ENCODE measurements at places on chromosomes 3 and 15.

DNA sequence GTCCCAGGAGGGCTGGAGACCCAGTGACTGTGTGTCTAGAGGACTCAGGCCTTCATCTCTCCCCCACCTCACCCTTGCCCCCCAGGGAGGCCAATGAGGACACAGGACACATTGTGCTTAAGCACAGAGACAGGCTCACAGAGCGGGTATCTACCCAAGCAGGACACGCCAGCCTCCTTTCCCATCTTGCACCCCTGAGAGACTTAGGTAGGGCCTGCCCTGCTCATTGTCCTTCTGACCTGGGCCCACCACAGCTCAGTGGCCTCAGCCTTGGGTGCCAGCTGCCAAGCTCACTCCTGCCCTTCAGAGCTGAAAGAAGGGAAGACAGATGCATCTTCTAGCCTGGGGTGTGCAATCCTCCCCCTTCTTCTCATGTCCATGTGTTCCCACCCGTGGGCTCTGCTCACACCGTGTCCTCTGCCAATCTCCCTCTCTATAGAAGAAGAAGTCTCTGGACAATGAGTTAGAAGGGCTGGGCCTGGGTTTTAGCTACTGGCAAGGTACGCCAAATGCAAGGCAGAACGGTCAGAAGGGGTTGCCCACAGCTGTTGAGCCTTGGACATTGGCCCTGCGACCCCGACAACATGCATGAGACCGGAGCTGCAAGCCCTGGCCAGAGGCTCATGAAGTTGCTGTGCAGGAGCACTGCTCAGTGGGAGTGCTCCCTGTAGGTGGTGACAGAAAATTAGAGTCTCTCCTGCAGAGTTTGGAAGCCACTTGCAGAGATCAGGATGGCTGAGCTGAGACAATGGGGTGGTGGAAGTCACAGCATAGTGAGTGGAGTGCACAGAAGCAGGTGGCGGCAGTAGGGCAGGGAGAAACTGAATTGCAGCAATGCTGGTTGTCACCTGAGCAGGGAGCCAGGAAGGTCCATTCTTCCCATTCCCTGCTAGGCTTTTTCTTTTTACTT is 32.8 kb downstream of the ACSBG1 start:
- no peak for DNase-seq

GRCh38 chr3:73773233-73773632 is 148.5 kb upstream of the PDZRN3 start:
- no peak for DNase-seq

DNA sequence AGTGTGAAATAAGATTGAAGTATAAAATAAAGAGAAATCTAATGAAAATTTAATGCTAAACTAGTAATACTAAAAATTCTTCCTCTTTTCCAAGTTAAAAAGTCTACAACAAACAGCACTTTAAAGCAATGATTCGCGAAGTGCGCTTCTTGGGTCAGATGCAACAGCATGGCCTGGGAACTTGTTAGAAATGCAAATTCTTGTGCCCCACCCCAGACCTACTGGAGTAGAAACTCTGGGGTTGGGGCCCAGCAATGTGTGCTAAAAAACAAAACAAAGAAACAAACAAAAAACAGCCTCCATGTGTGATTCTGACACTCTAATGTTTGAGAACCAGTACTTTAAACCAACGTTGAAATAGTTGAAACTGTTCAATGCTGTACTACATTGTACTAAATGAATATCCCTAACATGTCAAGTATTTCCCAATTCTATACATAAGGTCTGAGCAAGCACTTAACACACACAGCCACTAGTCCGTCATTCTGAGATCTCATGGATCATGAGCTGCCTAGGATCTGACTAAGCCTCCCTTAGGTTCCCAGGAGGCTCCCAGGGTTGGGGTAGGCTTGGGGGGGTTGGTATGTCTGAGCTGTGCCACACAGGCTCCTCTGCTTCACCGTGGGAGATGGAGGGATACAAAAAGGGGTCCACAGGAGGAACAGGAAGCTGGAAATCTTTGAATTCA is 6.1 kb downstream of the RASGRP1 start:
- DNase-seq = no peak

DNA sequence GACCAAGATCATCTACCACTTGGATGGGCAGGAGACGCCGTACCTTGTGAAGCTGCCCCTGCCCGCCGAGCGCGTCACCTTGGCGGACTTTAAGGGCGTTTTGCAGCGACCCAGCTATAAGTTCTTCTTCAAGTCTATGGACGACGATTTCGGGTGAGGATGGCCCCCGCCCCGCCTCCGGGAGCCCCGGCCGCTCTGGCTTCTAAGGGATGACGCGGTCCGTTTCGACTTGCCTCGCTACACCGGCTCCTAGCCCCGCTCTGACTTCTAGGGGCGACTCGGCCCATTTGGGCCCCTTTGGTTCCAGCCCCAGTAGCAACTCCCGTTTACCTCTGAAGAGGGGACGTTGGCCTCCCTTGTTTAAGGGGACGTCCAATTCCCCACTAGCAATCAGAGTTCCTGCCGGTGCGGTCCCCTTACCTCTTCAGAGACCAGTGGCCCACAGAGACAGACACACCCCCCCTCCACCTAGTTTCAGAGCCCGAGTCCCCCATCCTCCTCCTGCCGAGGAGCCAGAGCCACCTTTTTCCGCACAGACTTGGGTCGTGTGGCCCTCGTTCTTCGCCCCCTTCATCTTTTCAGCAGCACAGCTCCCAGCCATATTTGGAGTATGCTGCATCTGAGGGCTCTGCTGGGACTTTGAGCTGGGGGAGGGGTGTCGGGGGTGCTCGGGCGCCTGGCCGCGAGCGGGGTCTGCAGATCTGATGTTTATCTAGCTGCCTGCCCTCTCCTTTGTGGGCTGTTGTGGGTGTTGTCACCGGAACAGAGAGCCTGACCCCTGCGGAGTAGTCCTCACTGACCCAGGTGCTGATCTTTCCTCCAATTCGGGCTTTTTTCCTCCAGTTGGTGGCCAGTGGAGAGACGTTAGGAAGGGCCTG is 706 bp downstream of the DVL3 start:
- DNase-seq = no peak

DNA sequence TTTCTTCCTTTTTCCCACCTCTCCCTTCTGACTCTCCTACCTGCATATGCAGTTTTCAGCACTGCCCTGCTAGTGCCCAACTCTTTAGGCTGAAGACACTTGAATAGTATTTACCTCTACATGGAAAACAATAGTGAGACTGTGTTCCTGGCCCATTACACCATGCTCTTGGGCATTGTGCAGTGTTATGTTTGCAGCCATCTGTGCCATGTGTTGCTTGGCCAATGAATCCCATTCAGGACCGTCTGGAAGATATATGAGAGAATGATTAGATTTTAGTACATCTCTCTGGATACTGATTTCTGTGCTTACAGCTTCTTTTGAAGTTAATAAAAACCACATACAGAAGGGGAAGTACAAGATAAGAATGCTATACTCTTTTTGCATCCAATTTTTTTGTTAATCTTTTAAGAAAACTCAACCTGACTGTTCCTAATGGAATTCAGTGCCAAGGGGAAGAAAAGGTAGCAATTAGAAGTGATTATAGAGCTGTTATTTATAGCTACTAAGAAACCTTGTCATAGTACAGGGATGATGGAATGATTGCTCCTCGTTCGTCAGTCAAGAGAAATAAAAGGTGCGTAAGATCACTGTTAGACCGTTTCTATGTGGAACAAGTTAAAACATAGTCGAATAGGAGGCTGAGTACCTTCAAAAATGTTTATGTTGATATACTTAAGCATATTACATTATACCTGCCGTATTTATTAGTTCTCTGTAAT is 58.9 kb downstream of the TMEM41A start:
- no peak for DNase-seq

GRCh38 chr3:117200962-117201361 is 491.4 kb downstream of the TUSC7 start:
- no peak for DNase-seq

DNA sequence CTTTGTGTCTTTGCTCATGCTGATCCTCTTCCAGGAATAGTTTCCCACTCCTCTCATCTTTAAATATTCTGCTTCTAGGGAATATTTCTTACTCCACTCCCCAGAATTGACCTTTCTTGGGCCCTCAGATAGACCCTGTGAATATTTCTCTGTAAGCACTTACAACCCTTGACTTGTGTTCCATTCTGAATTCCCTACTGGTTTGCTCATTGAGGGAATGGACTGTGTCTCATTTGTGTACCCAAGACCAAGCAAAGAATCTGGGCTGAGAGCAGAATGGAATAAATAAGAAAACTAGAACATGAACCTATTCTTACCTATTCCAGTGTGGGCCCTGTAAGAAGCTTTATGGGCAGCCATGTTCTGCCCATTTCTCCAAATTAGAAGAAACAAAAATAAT is 72.7 kb upstream of the TSPAN3 start:
- no peak for DNase-seq

- no peak for DNase-seq
Measured at GRCh38 chr3:96017556-96017955, 796.8 kb upstream of the EPHA6 start.

GRCh38 chr3:98630416-98630815 is 37.0 kb upstream of the CPOX start:
- DNase-seq = no peak

DNA sequence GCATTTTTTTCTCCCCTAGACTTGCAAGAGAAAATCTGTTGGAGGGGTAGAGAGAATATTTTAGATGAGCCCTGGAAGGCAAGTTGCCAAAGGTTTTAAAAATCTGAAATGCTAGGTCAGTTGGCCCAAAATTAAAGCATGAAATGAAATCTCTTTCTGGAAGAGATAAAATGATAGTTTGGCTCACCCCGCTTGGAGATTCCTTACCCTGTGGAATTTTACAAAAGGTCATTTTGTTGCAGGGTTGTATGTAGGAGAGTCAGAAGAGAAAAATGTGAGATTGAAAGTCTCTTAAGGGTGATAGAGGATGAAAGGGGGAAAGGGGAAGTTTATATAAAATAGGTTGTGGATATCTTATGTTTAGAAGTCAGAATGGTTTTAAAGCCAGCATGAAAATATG is 277.8 kb downstream of the CD47 start:
- DNase-seq = no peak

GRCh38 chr3:158794936-158795518 is 6.8 kb upstream of the MFSD1 start:
- no peak for DNase-seq

DNA sequence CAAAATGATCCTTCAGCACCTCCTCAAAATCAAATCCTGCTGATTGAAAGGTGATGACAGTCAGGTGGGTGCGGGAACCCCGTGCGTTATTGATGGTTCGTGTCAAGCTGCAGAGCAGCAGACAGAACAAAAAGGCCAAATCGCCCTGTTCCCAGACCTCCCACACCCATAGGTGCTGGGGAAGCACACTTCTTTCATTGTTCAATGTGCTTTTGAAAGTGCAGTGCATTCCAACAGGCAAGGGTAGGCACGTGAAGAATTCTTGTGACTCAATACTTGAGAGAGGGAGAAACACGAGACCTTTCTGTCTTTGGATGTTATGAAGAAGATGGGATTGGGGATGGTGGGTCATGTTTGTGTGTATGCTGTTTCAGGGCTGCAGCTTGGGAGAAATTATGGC is 514.0 kb downstream of the MCTP2 start:
- no peak for DNase-seq

GRCh38 chr3:57141719-57142410 is 23.3 kb downstream of the IL17RD start:
- no peak for DNase-seq

GRCh38 chr3:179355996-179356395 is 8.5 kb downstream of the MFN1 start:
- DNase-seq = no peak

GRCh38 chr3:94158512-94158911 is 95.7 kb downstream of the NSUN3 start:
- no peak for DNase-seq

DNA sequence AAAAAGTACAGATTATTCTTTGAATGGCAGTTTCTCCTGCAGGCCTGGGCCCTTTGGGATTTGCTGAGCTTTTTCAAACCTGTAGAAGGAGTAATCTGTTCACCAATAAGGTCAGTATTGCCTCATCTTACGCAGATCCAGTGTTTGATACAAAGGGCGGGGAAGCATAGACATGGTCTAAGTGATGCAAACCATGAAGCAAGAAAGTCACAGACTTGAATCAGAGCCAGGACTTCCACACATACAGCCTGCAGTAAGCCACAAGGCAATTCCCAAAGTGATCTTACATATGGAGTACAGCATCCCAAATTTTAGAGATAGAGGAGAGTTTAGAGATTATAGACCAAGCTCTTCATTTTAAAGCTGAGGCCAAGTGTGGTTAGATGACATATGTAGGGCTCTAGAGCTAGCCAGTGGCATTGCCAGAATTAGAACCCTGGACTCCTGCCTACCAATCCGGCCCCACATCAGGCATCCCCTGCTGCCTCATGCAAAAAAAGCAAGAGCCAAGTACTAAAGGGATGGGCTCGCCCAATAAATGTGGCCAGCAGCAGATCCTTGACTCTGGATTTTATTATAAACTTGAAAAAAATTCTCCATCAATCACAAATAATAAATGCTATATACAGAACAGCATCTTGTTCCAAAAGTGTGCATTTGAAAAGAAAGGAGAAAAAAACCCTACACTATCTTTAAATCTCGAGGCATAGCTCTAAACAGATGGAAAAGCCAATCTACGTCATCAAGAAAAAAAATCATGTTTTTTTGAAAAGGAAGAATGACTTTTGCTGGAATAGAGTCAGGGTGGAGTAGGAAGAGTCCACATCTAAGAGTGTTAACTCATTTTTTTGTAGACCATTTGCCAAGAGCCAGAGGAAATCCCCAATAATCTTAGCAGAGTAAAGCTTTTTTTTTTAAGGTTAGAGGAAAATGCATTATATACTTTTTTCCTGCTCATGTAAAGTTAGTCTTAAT is 24.0 kb downstream of the ABI3BP start:
- no peak for DNase-seq

- DNase-seq = no peak
Measured at GRCh38 chr15:33125894-33126537, 68.5 kb downstream of the FMN1 start.

DNA sequence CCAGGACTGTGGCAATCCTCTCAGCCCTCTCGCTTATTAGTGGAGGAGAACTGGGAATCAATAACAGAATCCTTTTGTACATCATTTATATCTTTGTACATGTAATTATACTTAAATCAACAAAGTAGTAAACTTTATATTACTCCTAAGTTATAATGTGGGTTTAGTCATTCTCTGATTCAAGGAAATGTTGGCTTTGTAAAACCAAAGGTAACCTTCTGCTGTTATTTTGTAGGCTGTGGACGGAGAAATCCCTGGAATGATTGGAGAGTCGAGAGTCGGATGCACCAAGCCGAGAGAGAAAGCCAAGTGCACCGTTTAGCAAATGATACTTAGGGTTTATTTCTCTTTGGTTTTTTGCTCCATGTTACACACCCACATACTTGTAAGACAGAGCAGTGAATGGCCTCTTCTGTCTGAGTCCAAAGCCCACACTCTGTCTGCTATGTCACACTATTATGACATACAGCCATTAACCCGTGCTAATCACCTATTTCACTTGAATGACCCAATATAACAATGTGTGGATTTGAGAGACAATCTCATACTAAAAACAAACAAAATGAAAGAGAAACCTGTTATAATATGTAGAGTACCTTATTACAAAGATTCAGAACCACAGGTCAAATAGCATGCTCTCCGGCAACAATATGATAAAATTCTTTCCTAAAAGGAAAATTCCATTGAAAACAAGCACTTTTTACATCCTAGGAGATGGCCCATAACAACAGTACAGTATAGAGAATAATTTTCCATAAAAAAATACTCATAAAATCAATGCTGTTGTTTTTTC is 72.2 kb downstream of the MECOM start:
- DNase-seq = no peak

All from activated CD8-positive, alpha-beta memory T cell treated with anti-CD3 and anti-CD28 coated beads for 48 hours (primary cell).